Amygdala (tissue), 56 donors: ENCODE measurements at places on chromosomes 4 and X.

DNA sequence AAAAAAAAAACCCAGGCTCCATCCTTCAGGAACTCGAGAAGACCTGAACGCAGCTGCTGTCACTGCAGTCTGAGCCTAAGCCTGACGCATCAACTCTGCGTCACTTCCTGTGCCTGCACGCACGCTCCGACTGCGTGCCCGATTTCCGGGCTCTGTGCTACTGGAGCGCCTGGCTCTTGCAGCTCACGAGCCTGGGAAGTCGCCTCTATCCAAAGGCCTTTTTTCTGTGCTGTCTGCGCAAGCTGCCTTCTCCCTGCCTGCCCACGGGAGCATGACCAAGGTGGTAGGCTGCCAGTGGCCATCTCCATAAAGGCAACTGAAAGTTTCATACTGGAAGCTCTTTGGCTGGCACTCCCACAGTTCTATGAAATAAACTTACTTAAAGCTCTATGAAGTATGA is 9.9 kb upstream of the GASK1B start:
- no peak for DNase-seq

DNA sequence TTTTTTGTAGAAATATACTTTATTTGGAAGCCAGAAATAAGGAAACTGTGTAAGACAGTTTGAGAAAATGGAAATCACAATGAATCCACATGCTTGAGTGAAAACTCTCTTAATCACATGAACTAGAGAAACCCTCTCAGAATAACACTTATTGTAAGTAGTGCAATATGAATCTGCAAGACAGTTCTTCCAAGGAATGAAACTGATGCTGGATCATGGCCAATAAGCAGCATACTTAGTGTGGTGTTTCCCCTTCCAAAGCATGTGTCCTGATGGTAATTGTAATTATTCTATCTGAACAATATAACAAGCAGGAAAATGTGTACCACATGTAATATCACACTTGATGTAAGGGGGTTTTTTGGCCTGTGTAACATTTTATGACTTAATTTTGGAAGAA is 1870.5 kb upstream of the TENM3 start:
- DNase-seq: no peak

GRCh38 chr4:33890841-33891240 is 2353.5 kb downstream of the ARAP2 start:
- DNase-seq: no peak

DNA sequence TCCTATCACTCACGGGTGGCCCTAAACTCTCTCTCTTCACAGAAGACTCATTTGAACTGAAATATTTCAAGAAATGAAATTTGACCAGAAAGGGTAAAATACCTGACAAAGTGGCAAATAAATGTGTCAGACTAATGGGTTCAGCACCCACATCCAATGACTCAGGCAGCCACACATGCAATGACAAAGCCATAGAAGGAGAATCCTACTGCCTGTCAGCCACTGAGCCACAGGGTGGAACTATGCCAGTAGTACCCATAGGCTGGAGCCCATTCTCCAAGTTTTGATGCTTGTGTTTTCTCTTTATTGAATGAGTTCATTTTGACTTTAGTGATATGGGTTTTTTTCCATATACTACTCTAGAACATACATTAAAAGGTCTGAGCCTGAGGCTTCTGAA is 179.0 kb downstream of the BEND2 start:
- no peak for DNase-seq

- DNase-seq: no peak
These were observed 16.9 kb downstream of the PLP1 start for GRCh38 chrX:103793545-103793940.
